ENCODE measurements at places on chromosomes 16 and 17.
A peak's percentile ranks its signal among the peaks of the same experiment; 100 is the strongest.

GRCh38 chr17:45247429-45248131, 14.3 kb downstream of the SPATA32 start:
- DNase-seq, result peak; percentile 79

GRCh38 chr17:81831563-81831956, 1.5 kb downstream of the MCRIP1 start:
- no peak for DNase-seq

DNA sequence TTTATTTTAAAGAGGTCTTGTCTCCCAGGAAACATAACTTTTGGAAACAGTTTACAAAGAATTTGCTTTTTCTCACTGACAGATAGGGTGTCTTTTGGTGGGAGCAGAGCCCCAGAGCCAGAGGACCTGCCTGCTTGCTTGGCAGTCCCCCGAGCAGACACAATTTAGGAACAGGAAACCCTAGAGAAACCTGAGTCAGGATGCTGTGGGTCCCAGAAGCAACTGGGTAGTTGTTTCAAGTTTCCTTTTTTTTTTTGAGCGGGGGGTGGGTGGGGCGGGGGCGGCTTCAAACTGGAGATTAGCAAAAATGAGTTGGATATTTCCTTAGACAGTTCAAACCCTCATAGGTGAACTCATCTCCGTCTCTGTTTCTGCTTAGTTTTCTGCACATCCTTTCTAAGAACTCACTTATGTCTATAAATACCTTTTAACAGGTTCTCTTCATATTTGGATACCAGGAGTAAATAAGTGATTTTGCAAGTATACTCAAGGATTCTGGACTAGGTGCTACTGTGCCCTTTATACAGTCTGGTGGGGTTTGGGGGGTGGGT, 135.1 kb downstream of the PRKCA start:
- no peak for DNase-seq

GRCh38 chr16:51401673-51402072, 250.6 kb upstream of the SALL1 start:
- no peak for DNase-seq

DNA sequence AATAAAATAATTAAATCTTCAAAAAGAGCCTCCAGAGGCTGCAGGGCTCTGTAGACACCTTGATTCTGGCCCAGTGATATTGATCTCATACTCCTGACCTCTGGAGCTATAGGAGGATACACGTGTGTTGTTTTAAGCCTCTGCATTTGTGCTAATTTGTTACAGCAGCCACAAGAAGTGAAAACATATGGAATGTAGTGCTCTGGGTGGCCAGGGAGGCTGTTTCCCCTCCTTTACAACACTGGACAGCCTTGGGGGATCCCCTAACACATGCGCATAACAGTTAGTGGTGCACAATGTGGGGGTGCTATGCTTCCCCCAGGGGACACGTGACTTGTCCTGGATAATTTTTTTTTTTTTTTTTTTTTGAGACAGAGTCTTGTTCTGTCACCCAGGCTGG, 4.7 kb upstream of the ZNF500 start:
- DNase-seq, result no peak

DNA sequence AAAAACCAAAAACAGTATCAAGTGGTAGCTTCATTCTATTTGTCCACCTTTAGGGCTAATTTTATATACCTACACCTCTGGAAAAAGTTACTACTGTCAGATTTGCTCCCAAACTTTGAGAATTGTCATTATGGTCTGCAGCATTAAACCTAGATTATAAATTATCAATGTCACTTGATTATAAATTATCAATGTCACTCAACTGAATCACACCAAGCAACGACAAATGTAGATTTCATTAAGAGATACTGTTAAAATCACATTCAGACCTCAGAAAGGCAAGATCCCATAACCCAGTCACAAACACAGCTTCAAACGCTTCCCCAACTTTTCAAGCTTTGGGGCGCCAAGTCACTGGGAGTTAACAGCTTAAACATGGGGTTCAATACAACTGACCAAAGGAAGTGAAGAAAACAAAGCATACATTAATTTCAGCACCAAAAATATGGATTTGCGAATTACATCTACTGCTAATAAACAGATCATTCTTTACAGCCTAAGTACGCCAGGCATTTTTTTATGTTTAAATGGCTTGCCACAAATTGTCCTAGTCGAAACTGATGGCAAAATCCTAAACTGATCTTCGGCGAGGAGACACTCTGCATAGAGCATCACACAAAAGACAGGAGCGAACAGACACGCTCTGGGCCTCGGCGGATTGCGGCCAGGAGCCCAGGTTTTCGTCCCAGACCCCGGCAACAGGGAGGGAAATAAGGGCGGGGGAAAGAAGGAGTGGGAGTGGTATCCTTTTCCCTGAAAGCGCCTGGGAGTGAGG, 981 bp downstream of the GLG1 start:
- DNase-seq, result no peak

DNA sequence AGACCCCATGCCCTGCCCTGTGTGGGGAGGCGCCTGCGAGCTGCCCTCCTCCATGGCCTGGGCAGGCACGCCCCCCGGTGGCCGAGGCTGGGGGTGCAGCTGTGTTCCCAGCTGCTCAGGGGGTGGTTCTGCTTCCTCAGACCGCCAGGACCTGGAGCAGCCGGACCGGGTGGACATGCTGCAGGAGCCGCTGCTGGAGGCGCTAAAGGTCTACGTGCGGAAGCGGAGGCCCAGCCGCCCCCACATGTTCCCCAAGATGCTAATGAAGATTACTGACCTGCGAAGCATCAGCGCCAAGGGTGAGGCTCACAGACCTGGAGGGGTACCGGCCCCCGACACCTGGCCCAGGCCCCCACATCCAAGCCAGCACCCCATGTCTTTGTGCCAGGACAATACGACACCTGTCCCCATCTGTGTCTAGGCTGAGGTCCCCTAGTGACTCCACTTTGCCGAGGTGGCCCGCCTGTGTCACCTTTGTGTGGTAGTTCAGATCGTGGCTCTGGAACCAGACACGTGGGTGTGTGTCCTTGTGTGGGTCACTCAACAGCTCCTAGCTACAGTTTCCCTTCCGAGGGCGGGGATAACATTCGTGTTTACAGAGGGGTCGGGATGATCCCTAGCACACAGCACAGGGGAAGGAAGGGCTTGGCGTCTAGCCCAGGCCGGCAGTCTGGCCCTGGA, 9.3 kb downstream of the GJD3 start:
- DNase-seq, result no peak

DNA sequence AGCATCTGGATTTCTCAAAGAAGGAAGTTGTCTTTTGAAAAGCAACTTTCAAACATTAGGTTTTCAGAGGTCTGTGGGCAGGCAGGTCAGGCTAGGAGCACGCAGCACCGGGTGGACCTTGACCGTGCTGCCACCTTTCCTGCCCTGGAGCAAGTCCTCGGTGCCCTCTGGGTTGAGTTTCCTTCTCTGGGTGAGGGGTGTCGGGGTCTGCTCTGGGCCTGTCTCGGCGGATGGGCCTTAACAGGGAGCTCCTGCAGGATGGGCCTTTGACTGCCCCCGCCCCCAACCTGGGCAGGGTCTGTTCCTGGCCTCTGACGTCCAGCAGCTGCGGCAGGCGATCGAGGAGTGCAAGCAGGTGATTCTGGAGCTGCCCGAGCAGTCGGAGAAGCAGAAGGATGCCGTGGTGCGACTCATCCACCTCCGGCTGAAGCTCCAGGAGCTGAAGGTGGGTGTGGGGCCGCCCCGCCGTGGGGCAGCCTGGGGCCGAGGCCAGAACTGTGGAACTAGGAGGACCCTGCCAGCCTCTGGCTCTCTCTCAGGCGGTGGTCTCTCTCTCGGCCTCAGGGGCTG, 8.7 kb downstream of the DEF8 start:
- DNase-seq, result no peak

- no peak for DNase-seq
Measured at GRCh38 chr16:65181071-65181561, 59.3 kb upstream of the CDH11 start.

DNA sequence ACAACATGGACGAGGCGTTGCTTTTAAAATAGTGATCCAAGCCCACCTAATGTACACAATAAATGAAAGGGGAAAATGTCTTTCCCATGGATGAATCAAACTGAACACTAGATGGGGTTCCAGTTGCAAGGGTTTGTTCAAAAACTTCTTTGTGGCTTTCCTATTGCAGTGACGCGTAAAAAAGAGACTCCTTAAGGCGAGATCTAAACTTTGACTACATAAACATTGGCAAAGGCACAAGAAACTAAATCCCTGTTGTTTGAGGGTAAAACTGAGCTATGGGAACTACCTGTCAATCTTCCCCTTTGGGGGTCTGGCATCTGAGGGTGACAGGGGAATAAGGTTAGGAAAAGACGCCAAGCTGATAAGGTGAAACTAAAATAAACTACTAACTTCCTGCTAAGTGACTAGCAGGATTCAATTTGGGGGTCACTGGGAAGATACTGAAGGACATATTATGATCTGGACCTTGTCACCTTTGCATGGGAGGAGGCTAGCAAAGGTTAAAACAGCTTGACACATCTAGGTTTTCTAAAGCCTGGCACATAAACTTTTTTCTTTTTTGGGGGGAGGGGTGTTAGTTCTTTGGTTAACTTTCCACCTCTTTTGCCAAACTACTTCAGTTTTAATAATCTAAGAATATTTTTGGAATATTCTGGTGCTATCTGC, 4.7 kb downstream of the SALL1 start:
- no peak for DNase-seq

GRCh38 chr17:17540278-17540906, 44.2 kb upstream of the RASD1 start:
- DNase-seq, result no peak

DNA sequence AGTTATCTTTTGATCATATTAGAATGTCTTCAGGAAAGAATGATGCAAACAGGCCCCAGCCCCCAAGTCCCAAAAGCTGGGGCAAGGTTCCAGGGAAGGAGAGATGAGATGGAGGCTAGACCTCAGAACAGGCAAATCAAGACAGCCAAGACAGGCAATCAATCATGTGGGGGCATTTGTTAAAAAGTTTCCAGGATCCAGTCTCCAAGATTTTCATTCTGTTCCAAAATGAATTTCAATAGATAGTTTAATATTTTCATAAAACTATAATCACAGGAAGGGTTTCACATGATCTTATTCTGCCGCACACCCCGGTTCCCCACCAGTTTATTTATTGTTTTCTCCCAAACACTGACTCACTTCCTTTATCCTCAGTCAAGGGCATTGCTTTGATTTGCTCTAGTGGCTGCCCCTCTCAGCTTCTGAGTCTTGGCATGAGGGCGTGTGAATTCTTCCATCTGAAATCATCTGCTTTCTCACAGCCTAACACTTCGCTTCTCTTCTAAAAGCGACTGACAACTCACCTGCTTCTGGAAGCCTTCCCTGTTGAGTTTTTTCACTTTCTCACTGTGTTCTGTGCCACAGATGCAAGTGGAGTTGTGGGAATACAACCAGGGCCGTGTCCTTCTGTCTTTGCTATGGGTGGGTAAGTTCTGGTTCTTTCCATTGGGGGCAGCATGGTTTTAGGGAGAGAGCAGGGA, 12.2 kb upstream of the TERF2 start:
- DNase-seq, result no peak

DNA sequence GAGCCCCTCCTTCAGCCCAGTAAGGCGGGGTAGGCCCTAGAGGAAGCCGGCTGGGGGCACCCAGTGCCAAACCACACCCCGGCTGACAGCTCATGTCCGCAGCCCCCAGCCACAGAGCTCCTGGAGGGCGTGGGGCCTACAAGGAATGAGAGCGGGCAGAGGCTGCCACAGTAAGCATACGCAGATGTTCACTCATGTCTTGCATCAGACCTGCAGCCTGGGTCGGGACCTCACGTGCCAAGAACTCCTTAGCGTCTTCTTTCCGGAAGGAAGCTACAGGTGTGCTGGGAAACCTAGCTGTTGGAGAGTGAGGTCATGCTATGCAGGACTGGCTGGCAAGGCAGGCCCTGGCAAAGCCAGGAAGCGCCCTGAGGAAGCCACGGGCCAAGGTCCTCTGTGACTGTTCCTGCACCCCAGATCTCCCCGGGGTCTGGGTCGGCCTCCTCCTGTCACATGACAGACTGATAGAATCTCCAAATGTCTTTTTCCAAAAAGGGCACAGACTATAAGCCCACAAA, 1.6 kb downstream of the ZNF598 start:
- no peak for DNase-seq

GRCh38 chr17:50191359-50192143, 9.9 kb downstream of the COL1A1 start:
- DNase-seq, result no peak

DNA sequence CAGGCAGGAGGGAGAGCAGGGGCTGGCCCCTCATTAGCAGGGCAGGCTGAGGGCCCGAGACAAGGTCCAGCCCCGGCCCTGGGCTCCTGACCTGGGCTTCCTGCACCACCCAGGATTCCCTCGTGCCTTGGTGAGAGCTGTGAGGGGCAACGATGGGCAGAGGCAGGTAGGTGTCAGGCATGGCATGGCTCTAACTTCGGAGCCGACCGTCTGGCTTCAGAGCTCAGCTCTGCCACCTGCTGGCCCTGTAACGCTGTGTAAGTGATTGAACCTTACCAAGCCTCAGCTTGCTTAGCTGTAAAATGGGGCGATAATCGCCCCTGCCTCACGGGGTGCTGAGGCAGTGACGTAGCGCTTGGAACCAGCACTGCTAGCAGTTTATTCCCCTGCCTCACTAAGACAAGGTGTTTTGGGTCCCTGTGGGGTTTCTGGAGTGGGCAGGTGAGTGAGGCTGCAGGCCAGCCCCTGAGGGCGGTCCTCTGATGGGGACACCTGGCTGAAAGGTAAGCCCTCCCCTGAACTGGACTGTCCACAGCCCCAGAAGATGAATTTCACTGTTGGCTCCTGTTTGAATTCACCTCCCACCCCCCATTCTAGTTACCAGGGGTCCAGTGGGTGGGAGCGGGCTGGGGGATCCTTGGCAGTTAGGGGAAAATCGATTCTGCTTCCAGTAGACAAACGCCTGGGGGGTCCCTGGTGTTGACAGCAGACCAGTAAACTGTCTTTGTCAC, 184.8 kb upstream of the GSE1 start:
- DNase-seq, result peak; percentile 36

- peak; percentile 33 for DNase-seq
Measured at GRCh38 chr17:77354670-77355455, 214.1 kb downstream of the SEC14L1 start.

DNA sequence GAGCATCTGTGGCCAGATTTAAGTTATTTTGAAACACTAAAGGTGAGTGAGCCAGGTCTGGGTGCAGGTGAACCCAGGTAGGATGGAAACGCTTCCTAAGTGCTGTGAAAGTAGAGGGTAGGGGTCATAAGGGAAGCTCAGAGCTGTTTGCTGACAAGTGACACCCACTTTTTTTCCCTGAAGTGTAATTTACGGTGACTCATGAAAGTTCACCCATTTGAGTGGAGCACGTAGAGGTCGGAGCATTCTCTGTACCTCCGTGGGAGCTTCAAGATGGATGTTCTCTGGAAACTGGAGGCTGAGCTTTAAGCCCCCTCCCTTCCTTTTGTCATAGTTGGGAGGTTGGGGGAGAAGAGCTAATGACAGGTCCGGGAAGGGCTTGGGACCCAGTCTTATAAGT, 44.3 kb downstream of the MPRIP start:
- no peak for DNase-seq

- no peak for DNase-seq
Measured at GRCh38 chr16:6146874-6147425, 1049.4 kb upstream of the EEF2KMT start.

- DNase-seq, result no peak
Measured at GRCh38 chr16:73000020-73000906, 47.7 kb downstream of the ZFHX3 start.

- DNase-seq, result no peak
Measured at GRCh38 chr17:20191056-20191455, 181.9 kb downstream of the SPECC1 start.

Data from mesothelial cell of epicardium (in vitro differentiated cells).